ENCODE measurements at places on chromosomes 1 and 21.

DNA sequence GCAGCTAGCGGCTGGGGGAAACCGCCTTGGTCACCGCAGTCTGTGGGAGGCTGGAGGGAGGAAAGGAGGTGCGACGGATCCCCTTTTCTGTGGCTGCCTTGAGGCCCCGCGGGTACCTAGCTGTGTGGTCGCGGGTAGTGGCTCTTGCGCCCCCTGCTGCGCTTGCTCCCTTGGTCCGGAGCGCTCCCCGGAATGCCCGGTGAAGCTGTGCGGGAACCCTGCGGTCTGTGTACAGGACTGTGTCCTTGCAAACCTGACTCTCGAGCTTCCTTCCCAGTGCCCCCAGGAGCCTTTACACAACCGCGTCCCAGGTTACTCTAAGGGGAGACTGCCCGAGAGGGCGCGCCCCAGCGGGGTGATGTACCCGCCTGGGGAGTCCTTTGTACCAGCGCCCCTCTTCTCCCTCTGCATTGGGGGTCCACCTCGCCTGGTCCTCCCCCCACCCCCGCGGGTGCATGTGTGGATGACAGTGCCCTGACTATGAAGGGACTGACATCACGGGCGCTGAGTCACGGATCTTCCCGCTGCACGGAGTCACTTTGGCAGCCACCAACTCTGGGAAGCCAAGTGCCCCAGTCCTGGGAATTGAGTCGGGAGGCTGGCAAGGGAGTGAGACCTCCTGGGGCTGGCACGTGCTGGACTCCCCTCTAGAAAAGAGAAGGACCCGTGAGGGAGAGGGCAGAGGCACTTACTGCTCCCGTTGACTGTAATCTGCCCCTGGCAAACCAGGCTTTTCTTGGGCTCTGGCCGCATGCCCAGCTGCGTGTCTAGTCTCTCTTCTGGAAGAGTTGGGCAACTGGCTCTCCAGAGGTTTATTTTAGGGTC, 816 bp downstream of the IL6R start:
- DNase-seq = no peak

- DNase-seq = no peak
Observed at GRCh38 chr1:55531644-55532043, 316.5 kb upstream of the USP24 start.

DNA sequence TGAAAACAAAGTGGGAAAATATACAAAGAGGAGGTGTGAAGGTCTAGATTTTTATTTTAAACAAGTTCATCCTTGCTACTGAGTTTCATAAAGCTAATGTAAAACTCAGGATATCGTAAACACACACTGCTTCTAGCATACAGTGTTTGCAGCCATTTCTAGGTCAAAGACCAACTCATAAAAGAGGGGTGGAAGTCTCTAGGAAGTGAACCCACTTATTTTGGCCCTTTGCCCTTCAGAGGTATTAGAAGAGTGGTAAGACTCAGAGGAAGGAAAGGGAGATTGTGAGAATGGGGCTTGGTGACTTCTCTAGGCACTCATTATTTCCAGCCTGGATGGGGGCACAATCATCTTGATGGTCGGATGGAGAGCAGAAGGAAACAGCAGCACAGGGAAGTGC, 91.2 kb downstream of the TNFSF18 start:
- DNase-seq = no peak

GRCh38 chr1:84698151-84699110, 8.2 kb upstream of the SSX2IP start:
- DNase-seq = no peak

GRCh38 chr1:200139661-200140250, 112.2 kb downstream of the NR5A2 start:
- DNase-seq = no peak

DNA sequence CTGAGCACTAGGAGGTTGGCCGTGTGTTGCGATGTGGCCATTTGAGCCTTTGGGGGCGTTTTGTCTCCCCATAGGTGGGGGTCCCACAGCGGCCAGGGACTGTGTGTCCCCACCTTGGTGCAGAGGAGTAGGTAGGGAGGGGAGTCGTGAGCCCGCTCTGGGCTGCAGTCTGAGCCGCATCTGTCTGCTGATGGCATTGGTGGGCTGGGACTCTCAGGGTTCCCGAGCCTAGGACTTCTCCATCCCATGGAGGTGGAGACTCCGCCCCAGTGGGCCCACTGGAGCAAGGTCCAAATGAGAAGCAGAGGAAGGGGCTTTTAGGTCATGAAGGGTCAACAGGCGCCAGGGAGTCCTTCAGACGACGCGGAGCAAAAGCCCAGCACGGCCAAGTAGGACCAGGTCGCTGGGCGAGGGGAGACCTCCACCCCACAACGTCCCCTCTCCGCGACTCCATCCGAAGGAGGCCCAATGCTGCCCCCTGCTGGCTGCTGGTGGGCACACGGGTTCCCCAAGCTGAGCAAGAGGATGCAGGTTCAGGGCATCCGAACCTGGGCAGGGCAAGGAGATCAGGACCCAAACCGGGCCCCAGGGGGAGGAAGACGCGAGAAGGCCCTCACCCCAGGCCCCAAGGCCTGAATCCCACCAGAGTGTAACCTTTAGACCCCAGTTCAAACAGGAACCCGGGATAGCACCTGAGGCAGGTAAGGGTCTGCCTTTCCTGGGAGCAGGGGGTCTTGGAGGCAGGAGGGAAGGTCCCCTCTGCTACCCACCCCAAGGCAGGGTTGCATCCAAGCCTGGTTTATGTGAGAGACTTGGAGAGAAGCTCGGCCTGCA, 14.9 kb downstream of the TTC34 start:
- no peak for DNase-seq

DNA sequence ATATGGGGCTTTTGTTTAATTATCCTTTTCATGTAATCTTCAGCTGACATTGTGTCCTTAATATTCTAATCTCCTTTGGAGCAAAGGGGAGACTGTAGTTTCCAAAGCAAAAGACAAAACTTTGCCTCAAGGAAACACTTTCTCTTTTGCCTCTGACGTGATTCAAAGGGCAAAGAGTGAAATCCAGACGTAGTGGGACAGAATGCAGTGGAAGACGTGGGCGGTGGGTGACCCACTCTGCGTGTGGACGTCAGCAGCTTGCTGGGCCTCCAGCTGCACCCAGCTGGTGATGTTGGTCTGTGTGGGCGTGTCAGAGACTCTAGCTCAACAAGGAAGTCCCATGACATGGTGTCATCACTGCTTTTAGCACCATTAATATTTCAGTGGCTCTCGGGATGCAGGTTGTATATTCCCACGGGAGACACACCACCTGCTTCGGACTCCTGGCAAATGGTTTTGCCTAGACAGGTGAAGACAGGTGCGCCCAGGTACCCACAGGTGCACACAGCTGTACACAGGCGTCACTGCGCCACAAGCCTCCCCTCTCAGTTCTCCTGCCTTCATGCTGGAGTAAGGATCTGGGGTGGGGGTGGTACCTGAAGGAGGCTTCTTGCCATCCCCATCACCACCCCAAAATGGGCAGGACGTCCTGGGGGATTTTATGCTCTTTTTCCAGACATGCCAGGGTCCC, 292.1 kb upstream of the VAMP3 start:
- DNase-seq = peak; percentile 69

DNA sequence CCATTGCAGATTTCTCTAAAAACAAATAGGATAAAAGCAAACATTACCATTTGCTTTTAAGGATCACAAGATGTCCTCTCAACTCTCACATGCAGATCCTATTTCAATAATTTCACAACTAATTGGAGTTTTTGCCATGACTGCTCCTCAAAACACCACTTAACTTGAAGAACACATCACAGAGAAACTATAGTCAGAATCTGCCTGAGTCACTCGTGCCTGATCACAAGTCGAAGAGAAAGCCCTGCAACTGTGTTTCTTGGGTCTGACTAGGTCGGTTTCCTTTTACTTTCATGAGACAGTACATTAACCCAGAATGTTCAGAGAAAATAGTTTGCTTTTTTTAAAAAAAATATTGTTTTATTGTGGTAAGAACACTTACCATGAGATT, 46.3 kb upstream of the SMYD2 start:
- no peak for DNase-seq

DNA sequence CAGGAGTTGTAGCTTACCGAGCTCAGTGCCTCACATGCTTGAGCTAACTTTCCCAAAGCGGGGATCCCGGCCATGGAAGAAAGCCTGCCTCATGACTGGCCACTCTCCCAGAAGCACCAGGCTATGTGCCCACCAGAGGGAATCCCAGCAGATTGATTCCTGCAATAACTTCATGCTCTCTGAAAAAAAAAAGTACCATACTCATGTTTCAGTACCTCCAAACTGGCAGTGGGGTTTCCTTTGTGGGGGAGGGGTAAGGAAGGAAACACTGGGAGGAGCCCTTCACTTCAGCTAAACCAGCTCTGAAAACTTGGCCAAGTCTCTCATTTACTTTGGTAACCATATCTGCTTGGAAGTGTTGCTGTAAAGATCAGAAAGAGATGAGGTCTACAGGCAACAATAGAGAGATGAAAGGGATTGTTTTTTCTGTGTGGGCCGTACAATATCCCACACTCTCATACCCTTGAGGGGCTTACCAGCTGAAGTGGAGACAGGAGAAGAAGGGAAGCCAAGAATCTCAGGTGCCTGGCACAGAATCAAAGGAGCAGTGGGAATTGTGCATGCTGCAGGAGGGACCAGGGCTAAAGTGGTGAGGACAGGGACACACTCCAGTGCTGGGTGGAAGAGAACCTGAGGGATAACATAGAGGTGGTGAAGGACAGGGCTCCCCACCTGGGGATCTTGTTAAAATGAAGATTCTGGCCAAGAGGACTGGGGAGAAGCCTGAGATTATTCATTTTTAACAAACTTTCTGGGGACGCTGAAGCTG, 42.4 kb upstream of the TACSTD2 start:
- DNase-seq = no peak
